ENCODE measurements at places on chromosomes 5 and 9.

- H3K27ac ChIP-seq, result no peak overlapping the region
- peaks cover 21% of the 10 kb centered on the region for H3K27me3 ChIP-seq
- peaks cover 50% of the 10 kb centered on the region for H3K4me1 ChIP-seq
- no peaks in the 10 kb centered on the region for H3K36me3 ChIP-seq
- H3K4me3 ChIP-seq, result no peak overlapping the region
These were observed 402.4 kb upstream of the IRX2 start for GRCh38 chr5:3153906-3154305.

- H3K4me1 ChIP-seq, result peaks cover 5% of the 10 kb centered on the region
- no peaks in the 10 kb centered on the region for H3K27me3 ChIP-seq
- no peak overlapping the region for H3K27ac ChIP-seq
- no peak overlapping the region for H3K4me3 ChIP-seq
- peaks cover 35% of the 10 kb centered on the region for H3K36me3 ChIP-seq
These were observed 19.4 kb downstream of the FXN start for GRCh38 chr9:69054989-69055388.

DNA sequence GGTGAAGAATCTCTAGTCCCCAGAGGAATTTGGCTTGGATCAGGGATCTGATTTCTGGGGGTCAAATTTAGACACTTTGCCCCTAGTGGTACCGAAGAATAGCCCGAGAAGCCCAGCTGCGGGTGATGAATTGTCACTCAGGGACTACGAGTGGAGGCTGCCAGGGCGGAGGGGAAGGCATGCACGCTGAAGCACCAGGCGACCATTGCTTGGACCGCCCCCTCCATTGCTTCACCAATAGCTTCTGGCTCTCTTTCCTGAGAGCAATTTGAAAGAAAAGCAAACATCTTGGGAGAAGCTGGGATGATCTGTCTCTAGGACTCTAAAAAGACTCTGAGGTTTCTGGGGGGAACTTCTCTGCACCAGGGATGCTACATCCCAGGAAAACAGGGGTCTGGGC lies 137.6 kb downstream of the CRB2 start:
- no peaks in the 10 kb centered on the region for H3K36me3 ChIP-seq
- H3K27me3 ChIP-seq, result peaks cover 3% of the 10 kb centered on the region
- H3K4me1 ChIP-seq, result peaks cover 23% of the 10 kb centered on the region
- no peak overlapping the region for H3K4me3 ChIP-seq
- H3K27ac ChIP-seq, result no peak overlapping the region

DNA sequence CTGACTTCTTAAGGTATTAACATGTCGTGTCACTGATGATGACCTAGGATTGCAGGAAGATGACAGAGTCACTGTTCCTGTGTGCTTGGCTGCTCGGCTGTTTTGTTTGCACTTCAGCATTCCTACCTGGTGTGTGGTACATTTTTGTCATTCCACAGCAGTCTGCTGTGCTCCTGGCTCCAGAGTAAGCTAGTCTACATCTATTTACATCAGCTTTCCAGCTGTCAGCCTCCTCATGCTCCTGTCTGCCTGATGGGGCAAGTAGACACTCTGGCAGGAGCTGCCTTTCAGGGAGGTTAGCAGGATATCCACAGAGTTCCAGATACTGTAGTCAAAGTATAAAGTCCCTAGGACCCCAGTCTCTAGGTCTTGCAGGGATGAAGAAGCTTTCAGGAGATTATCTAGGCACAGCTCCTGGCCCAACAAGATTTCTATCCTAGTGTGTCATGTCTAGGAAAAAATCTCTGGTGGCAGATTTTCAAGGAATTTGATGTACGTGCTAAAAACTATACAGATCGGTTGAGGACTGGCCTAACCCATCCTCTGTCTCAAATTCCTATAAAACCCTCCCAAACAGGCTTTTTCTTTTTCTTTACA lies 28.4 kb downstream of the RUSC2 start:
- peak overlapping the region; percentile 99 for H3K27ac ChIP-seq
- H3K4me1 ChIP-seq, result peaks cover 56% of the 10 kb centered on the region
- H3K4me3 ChIP-seq, result no peak overlapping the region
- peak; percentile 26 for DNase-seq
- H3K27me3 ChIP-seq, result no peaks in the 10 kb centered on the region

DNA sequence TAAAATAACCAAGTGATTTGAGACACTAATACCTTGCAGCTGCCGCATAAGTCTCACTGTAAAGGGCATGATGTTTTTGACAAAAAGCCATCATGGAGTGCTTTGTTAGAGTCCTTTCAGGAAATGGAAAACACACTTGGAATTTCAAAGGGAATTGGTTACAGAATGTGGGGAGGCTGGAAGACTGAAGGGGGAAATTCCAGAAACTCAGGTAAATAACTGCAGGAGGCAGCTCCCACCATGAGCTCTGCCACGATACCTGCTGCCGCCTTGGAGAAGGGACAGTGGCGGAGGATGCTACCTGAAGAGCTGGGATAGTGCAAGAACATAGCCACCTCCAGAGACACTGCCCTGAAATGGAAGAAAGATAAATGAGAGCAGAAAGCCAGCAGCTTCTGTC lies 66.9 kb downstream of the PRKACG start:
- DNase-seq, result no peak
- H3K27ac ChIP-seq, result peak overlapping the region; percentile 31
- H3K4me1 ChIP-seq, result peaks cover 35% of the 10 kb centered on the region
- no peaks in the 10 kb centered on the region for H3K27me3 ChIP-seq

DNA sequence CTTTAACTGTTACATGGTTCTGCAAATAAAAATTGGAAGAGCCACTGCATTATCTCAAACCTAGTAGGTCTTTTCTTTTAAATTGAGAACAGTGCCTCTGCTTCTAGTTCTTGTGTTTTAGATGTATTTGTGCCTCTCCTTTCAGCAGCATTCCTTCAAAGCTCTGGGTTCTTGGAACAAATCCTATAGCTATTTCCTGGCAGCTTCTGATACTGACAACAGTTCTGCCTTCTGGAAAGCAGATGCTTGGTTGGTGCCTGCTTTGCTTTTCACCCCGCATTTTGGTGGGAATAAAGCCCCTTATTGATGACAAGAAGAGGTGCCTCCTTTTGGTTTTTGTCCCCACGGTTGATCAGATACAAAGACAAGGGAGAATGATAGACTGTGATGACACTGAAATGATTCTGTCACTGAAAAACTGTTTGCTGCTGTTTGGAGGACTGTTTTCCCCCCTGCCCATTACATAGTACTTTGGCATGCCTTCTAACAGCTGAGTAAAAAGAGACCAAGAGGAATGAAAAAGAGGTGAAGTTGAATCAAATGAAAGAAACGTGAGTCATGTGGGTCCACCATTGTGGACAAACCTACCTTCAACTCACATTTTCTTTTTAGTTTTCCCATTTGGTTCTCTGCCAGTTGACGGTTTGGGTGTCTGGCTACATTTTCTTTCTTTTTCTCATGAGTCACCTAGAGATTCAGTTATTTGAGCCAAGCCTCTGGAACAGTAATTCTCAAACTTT lies 5.6 kb downstream of the PTCD2 start:
- no peak overlapping the region for H3K27ac ChIP-seq
- H3K4me3 ChIP-seq, result no peak overlapping the region
- H3K4me1 ChIP-seq, result peaks cover 11% of the 10 kb centered on the region
- no peaks in the 10 kb centered on the region for H3K27me3 ChIP-seq

DNA sequence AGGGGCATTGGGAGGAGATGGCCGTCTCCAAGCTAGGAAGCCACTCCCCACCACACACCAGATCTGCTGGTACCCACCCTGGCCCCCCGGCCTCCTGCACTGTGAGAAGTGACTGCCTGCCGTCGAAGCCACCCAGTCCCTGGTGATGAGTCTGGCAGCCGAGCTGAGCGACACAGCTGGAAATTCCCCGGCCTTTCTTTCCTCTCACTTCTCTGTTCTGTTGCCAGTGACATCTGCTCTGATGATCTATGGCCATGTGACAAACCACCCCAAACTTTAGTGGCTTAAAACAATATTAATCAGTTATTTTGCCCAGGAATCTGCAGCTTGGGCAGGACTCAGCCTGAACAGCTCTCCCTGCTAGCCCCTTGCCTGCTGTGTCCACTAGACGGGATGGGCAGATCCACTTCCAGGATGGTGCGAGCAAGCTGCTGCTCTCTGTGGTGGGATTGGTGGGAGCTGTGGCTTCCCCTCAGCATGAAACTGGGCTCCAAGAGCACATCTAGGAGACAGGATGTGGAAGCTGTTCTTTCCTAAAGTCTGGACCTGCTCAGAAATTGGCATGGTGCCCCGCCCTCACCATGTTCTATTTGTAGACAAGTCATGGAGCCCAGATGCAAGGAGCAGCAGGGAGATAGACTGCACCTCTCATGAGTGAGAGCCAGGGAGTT lies 211.2 kb downstream of the GADD45G start:
- no peaks in the 10 kb centered on the region for H3K36me3 ChIP-seq
- DNase-seq, result no peak
- H3K4me1 ChIP-seq, result peaks cover 46% of the 10 kb centered on the region
- no peak overlapping the region for H3K4me3 ChIP-seq
- H3K27me3 ChIP-seq, result peaks cover 14% of the 10 kb centered on the region
- H3K27ac ChIP-seq, result no peak overlapping the region

DNA sequence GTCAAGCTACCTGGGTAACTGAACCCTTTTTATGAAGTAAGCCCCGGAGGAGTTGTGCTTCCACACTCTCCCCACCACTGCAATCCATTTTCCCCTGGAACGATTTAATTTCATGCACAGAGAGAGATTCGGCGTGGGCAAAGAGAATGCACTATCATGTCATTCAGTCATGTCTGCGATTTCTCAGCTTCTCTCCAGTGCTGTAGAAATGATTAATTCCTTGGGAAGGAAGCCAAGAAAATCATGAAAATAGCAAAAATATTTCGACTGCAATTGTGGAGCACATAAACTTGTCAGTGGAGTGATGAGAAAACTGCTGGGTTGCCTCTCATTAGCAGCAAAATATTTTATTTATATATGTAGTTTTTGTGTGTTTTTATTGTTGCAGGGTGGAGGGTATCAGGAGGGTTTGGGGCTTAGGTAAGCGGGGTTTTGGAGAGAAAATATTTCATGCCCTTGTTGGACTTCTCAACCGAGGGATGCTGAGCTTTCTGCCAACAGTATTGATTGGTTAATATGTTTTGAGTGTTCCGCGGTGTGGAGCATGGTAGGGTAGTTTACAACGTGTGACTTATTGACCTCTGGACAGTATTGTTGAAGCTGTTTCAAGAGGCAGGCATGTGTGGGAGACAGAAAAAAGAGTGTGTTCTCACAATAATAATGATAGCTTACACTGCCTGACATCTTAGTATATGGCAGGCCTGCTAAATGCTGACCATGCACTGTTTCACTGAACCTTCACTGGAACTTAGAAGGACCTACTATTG lies 69.3 kb downstream of the SGCD start:
- no peak overlapping the region for H3K4me3 ChIP-seq
- H3K36me3 ChIP-seq, result peaks cover 5% of the 10 kb centered on the region
- no peaks in the 10 kb centered on the region for H3K27me3 ChIP-seq

DNA sequence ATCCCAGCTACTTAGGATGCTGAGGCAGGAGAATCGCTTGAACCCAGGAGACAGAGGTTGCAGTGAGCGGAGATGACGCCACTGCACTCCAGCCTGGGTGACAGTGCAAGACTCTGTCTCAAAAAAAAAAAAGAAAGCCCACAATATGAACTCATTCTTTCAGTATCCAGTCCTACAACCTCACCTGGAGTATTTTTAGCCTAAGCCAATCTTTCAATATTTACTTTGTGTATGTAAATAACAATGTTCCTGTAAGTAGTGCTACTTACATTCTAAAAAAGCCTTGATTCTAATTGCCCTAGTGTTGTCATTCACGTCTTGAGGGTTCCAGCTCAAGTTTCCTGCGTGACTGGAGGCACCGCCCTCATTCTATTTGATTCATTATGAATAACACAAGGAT lies 62.0 kb downstream of the BHMT start:
- peaks cover 5% of the 10 kb centered on the region for H3K4me1 ChIP-seq
- no peak overlapping the region for H3K27ac ChIP-seq
- DNase-seq, result no peak
- H3K36me3 ChIP-seq, result no peaks in the 10 kb centered on the region
- H3K4me3 ChIP-seq, result no peak overlapping the region

- H3K27ac ChIP-seq, result no peak overlapping the region
- H3K4me1 ChIP-seq, result peaks cover 45% of the 10 kb centered on the region
- no peak for DNase-seq
- H3K27me3 ChIP-seq, result peaks cover 3% of the 10 kb centered on the region
- no peak overlapping the region for H3K4me3 ChIP-seq
These were observed 40.2 kb downstream of the RXRA start for GRCh38 chr9:134366223-134367031.

DNA sequence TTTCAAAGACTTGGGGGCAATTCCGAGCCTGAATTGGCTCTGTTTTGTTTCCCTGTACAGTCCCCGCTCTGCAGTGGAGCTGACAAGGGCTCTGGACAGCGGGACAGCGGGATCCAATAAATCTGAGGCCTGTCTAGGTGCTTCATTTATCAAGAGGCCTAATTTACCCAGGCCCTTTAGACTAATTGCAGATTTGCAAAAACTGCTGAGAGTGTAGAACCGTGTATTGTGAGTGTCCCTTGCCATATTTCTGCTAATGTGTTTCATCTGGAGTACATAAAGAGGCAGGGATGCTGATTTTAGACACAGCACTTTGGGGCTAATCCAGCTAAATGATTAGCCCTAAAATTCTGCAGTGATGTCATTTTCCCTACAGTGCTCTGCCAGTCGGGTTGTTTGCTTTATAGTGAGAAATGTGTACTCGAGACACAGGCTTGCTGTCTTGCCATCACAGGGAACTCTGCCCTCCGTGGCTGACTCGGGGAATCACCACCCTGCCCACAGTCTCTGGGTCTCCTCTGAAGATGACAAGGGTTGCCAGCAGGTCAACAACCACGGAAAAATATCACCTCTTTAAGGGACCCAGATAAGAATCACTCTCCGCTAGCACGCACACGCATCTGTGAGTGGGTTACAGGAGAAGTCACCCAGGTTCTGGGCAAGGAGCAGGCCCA lies 592.0 kb downstream of the BNC2 start:
- no peaks in the 10 kb centered on the region for H3K36me3 ChIP-seq
- no peak for DNase-seq
- H3K27ac ChIP-seq, result peak overlapping the region; percentile 81

DNA sequence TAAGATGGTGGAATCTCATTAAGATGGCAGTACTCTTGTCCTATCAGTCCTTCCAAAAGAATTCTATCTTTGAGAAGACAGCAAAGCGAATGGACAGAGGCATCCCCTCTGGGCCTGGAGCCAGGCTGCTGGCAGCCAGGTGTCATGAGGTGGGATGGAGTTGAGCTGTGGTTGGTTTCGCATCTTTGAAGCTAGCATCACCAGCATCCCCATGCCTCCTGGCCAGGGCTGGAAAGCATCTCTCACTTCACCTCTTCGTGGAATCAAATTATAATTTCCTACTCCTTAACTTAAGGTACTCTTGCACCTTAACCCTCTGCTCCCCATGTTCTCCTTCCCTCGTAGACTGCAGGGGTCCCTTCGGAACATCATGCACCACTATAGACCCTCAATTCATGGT lies 248.3 kb downstream of the GADD45G start:
- H3K27me3 ChIP-seq, result peaks cover 13% of the 10 kb centered on the region
- peaks cover 24% of the 10 kb centered on the region for H3K4me1 ChIP-seq
- H3K27ac ChIP-seq, result no peak overlapping the region
- H3K4me3 ChIP-seq, result no peak overlapping the region
- peaks cover 20% of the 10 kb centered on the region for H3K36me3 ChIP-seq

GRCh38 chr9:69076550-69076949 lies 41.0 kb downstream of the FXN start:
- no peak for DNase-seq
- peaks cover 29% of the 10 kb centered on the region for H3K36me3 ChIP-seq
- no peak overlapping the region for H3K27ac ChIP-seq
- H3K27me3 ChIP-seq, result peaks cover 6% of the 10 kb centered on the region
- no peaks in the 10 kb centered on the region for H3K4me1 ChIP-seq

GRCh38 chr5:139976703-139977102 lies 66.4 kb downstream of the NRG2 start:
- no peaks in the 10 kb centered on the region for H3K36me3 ChIP-seq
- no peak overlapping the region for H3K4me3 ChIP-seq
- peaks cover 71% of the 10 kb centered on the region for H3K27me3 ChIP-seq

- DNase-seq, result no peak
- no peak overlapping the region for H3K4me3 ChIP-seq
- H3K27ac ChIP-seq, result no peak overlapping the region
- peaks cover 15% of the 10 kb centered on the region for H3K4me1 ChIP-seq
These were observed 8.6 kb downstream of the ITK start for GRCh38 chr5:157189223-157189622.

All from nephron progenitor cell (in vitro differentiated cells).